Activated gamma-delta T cell (primary cell): ENCODE measurements at places on chromosomes 13 and 19.

- no peak for DNase-seq
Observed at GRCh38 chr13:30660796-30661195, 43.1 kb downstream of the USPL1 start.

- DNase-seq: no peak
Observed at GRCh38 chr13:109840201-109840892, 54.0 kb upstream of the IRS2 start.

- no peak for DNase-seq
Observed at GRCh38 chr13:40652588-40652940, 13.9 kb downstream of the FOXO1 start.

DNA sequence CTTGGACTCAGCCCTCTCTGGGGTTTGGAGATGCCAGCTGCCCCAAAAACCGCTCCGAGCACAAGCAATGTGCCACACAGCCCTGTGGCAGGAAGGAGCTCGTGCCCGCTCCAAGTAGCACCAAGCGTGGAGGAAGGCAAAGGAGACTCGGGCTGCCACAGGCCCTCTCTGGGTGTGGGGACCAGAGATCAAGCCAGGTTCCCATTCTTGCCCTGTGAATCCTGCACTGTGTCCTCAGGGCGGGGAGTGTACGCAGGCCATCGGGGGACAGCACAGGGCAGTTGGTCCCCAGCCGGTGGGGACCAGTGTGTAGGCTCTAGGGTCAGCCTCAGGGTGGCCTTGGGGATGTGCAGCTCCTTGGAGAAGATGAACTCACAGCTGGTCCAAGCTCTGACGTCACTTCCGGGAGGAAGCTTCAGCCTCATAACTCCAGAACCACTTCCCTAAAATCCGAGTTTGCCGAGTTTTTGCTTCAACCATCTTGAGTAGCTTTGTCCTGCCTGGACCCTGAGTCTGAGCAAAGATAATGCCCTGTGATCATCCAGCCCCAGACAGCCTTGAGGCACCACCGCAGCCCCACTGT lies 9.3 kb upstream of the CPAMD8 start:
- DNase-seq: no peak

- DNase-seq: no peak
Observed at GRCh38 chr13:45396533-45397095, 21.6 kb downstream of the SLC25A30 start.

- DNase-seq: no peak
Observed at GRCh38 chr13:85564598-85564997, 234.6 kb downstream of the SLITRK6 start.

DNA sequence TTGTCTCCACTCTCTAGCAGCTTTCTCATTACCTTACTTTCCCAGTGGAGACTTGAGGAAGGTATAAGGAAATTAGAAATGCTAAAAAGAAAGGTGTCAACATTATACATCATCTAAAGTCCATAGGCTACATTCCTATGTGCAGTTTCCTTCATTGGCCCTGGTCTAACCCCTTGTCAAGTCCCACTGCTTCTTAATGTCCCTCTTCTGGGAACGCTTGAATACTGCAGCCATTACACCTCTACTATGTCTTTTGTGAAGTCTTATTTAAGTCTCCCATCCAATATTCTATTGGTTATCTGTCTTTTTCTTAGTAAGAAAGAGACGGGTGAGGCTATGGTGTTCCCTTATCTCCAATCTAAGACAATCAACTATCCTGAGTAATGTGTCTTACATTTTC lies 332.6 kb upstream of the TMTC4 start:
- no peak for DNase-seq

GRCh38 chr13:28819735-28820098 lies 422 bp upstream of the MTUS2 start:
- DNase-seq: no peak

- DNase-seq: no peak
Observed at GRCh38 chr13:21434588-21434987, 24.5 kb downstream of the ZDHHC20 start.

DNA sequence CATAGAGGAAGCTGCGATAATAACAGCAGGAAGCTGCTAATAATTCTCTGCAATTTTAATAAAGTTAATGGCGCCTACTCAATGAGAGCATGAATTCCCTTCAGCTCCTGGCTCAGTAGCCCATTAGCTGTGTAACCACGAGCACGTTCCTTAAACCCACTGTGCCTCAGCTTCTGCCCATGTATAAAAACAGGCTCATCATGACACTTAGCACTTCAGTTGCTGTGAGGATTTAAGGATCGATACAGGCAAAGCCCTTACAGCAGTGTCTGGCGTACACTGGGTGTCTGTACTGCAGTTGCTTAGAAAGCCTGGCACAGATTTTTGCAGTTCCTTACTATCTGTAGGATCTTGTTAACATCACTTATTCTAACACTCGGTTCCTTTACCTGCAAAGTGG lies 673.4 kb upstream of the ARGLU1 start:
- no peak for DNase-seq

- no peak for DNase-seq
Observed at GRCh38 chr19:36483653-36484052, 5.7 kb downstream of the ZNF566 start.

DNA sequence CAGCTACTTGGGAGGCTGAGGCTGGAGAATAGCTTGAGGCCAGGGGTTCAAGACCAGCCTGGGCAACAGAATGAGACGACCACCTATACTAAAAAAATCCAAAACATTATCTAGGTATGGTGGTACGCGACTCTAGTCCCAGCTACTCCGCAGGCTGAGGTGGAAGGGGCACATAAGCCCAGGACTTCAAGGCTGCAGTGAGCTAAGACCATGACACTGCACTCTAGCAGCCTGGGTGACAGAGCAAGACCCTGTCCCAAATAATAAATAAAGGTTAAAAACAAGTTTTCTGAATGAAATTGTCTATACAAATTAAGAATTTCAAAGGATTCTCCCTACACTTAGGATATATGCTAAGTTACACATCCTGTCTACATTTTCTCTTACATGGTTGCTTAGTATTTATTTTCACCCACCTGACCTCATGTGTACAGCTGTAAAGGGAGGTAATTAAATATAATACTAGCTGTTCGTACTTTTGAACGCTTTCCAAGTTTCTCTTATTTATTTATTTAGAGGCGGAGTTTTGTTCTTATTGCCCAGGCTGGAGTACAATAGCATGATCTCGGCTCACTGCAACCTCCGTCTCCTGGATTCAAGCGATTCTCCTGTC lies 1.6 kb downstream of the SLC25A30 start:
- DNase-seq: no peak

- no peak for DNase-seq
Observed at GRCh38 chr19:46544651-46545050, 49.0 kb upstream of the PNMA8B start.

- no peak for DNase-seq
Observed at GRCh38 chr13:38941353-38941945, 49.2 kb downstream of the STOML3 start.

GRCh38 chr13:26557051-26557392 lies 461 bp upstream of the WASF3 start:
- DNase-seq: no peak

DNA sequence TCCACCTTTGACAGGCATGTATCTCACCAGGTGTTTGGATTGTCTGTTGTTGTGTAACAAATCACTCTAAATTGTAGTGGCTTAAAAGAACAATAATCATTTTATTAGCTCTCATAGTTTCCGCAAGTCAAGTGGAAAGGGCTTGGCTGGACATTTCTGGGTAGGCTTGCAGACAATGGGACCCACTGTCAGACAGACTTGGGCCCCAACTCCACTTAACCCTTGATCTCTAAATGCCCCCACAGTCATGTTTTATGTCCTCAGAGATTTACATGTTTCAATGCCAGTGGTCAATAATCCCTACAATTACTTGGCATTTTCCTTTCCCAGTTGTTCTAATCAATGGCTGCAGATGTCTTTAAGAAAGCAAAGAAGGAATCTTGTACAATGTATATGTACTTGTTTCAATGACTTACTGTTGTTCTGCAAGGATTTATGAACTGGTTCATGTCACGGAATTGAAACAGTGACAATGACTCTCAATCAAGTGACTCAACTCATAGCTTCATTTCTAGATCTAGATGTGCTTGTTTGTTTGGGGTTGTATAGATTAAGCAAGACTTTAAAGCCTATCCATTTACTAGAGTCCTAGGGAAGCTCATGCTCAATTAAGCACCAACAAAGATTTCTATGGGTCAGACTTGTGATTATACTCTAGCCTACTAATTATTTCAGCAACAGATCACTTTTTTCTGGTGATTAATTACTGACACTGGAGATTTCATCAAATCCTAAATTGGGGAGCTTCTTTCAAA lies 510.1 kb upstream of the NBEA start:
- DNase-seq: no peak

DNA sequence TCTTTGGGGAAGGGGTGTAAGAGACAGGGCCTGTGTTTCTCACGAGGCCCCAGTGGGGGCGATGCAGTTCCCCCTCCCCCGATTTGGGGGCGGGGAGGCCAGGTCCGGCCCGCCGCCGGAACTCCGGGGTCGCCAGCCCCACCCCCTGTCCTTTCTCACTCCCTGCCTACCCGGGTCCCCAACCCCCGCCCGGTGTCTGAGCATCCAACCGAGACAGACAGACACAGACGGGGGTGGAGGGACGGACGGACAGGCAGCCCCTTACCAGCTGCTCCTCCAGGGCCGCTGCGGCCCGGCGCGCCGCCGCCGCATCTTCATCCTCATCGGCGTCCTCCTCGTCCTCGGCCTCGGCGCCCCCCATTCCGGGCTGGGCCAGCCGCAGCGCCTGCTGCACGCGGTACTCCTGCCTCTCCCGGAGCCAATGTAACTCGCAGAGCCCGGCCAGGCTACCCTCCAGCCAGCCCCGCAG lies 397 bp downstream of the DACT3 start:
- no peak for DNase-seq

GRCh38 chr13:57996717-57997116 lies 365.2 kb downstream of the PCDH17 start:
- no peak for DNase-seq

DNA sequence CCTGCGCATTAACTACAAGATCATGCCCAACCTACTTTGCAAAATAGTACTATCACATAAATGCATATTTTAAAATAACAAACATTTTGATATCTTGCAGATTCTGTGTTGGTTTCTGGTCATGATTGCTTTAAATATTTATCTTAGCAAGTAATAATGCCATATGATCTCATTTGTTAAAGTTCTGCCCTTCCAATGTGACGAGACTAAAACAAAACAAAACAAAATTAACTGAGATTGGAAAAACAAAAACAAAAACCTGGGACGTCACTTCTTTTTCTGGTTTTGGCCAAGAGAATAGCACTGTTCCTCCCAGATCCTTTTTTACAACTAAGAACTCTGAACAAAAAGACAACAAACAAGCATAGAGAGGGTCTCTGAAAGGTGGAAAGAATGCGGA lies 436.3 kb downstream of the DACH1 start:
- DNase-seq: no peak

- no peak for DNase-seq
Observed at GRCh38 chr13:110714797-110715394, 1.4 kb downstream of the ING1 start.

GRCh38 chr13:32024750-32025149 lies 6.8 kb upstream of the FRY start:
- no peak for DNase-seq
